ENCODE measurements at places on chromosomes 2 and 18. TPM values are rescaled to one million over a fixed set of nuclear protein-coding genes. Genes with fewer than 3 reads are reported as not detected.
A peak's percentile ranks its signal among the peaks of the same experiment; 100 is the strongest.

GRCh38 chr2:70931376-70932000, 4.2 kb upstream of the ATP6V1B1 start:
- H3K4me1 ChIP-seq, result no peaks in the 10 kb centered on the region
- H3K36me3 ChIP-seq, result no peaks in the 10 kb centered on the region
- H3K27me3 ChIP-seq, result no peaks in the 10 kb centered on the region
- DNase-seq, result no peak

DNA sequence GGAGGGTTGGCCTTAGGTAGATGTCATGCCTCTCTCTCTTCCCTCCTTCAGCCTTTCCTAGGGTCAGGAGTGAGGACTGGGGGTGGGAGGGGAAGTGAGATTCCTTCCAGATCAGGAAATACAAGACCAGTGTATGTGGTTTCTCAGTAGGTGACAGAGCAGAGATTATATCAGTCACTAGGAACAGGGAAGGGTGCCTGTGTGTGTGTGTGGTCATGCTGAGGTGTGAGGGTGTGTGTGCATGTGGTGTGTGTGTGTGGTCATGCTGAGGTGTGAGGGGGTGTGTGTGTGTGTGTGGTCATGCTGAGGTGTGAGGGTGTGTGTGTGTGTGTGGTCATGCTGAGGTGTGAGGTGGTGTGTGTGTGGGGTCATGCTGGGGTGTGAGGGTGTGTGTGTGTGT, 259.8 kb downstream of the LOXHD1 start:
- no peak overlapping the region for H3K27ac ChIP-seq
- no peaks in the 10 kb centered on the region for H3K27me3 ChIP-seq
- H3K36me3 ChIP-seq, result no peaks in the 10 kb centered on the region
- DNase-seq, result no peak
- peaks cover 4% of the 10 kb centered on the region for H3K4me1 ChIP-seq

Gene GKN2
- total RNA-seq, result 11.2 TPM

DNA sequence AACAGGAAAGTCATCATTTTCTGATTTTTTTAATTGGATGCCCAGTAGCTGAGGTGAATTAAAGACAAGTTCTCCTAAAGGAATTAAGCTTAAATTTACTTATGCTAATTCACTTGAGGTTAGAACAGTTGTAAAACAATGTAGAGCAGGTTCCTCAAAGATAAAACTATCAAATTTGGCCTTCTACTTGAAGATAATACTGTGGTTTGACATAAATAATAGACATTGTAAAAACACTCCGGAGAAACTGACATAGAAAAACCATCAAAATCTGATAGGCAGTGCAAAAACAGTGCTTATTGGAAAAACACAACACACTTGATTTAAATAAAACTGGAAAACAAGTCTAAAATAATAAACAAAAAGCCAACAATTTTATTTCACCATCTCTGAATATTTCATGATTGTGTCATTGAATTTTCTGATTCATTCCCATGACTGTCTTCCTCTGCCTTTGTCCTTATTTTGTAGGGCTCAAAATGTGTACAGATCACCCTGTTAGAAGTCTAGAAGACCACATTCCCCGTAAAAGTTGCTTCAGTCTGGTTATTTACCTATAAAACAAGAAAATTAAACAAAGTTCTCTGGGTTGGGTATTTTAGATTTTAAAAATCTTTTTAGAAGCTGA, 28.3 kb upstream of the SLC40A1 start:
- no peak for DNase-seq
- peak overlapping the region; percentile 69 for H3K27ac ChIP-seq
- H3K27me3 ChIP-seq, result no peaks in the 10 kb centered on the region

Gene SP5
- 4.2 TPM for total RNA-seq

Gene DNAJC5G
- not detected for total RNA-seq

DNA sequence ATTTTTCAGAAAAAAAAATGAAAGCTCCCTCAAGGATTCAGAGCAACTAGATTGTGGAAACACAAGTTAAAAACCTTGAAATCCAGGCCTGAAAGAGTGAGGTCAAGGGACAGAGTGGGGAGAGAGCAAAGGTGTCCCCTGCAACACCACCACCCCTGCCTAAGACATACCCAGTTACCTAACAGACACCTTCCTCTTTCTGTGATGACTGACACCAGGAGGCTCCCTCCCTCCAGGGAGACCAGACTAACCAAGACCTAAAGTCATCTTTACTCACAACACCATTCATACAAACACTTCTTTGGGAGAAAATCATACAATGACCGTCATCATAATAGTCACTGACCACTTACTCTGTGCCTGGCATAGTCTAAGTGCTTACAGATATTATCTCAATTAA, 151.8 kb upstream of the NABP1 start:
- H3K4me1 ChIP-seq, result no peaks in the 10 kb centered on the region
- no peak overlapping the region for H3K4me3 ChIP-seq
- H3K27me3 ChIP-seq, result no peaks in the 10 kb centered on the region
- no peak for DNase-seq

DNA sequence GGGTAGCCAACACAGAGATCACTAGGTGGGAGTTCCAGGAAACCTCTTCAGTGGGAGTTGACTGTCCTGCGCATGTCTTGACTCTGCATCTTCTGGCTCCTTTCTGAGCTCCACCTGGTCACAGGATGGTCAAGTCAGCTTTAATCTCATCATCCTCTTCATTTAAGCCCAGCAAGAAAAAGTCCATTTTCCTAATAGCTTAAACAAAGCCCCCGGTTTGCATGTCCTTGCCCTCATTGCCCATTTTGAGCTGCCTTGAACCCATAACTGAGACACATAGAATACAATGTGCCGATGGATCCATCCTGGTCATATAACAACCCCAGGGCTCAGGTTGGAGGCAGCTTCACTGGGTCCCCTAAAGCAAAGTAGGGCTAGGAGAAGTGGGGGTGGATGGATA, 40.8 kb downstream of the SPATS2L start:
- H3K27me3 ChIP-seq, result no peaks in the 10 kb centered on the region
- H3K4me1 ChIP-seq, result peaks cover 9% of the 10 kb centered on the region
- H3K36me3 ChIP-seq, result no peaks in the 10 kb centered on the region
- no peak overlapping the region for H3K4me3 ChIP-seq
- H3K27ac ChIP-seq, result no peak overlapping the region
- DNase-seq, result no peak

- no peak overlapping the region for H3K27ac ChIP-seq
- no peaks in the 10 kb centered on the region for H3K4me1 ChIP-seq
- no peak overlapping the region for H3K4me3 ChIP-seq
- H3K36me3 ChIP-seq, result no peaks in the 10 kb centered on the region
Measured at GRCh38 chr2:9074930-9075329, 71.4 kb upstream of the MBOAT2 start.

Gene CACNB4
- total RNA-seq, result 7.9 TPM
